GM12892 (cell line): ENCODE measurements at places on chromosomes 16 and 17.

GRCh38 chr16:82432261-82432660 is 194.5 kb upstream of the CDH13 start:
- no peak for DNase-seq

GRCh38 chr16:3242709-3243108 is 7.8 kb upstream of the ZNF200 start:
- no peak for DNase-seq

- DNase-seq: no peak
These were observed 21.2 kb downstream of the DHODH start for GRCh38 chr16:72029567-72030271.

DNA sequence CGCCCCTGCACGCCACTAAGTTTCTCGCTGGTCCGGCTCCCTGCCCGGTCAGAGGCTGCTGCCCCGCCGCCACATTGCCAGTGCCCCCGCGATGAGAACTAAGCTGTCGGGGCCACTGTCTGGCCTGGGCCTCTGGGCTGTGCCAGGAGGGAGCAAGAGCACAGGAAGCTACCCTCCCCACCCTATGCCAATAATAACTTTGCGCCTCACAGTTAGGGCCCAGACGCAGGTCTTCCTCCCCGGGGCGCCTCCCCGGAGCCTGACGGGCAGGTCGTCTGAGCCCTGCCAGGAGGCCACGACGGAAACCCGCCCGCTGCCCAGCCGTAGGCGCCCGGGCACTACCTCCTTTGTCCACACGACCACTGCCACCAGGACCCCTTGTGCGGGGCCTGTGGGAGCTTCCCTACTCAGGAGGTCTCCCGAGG is 1.5 kb downstream of the ZFPM1 start:
- no peak for DNase-seq

GRCh38 chr16:6892966-6893365 is 439.7 kb upstream of the RBFOX1 start:
- DNase-seq: no peak
